GM12878 (cell line): ENCODE measurements at places on chromosomes 1 and 21.

GRCh38 chr1:86913399-86913895 is 479 bp downstream of the SELENOF start:
- peak; percentile 52 for DNase-seq

GRCh38 chr1:94094469-94095111 is 26.4 kb downstream of the ABCA4 start:
- no peak for DNase-seq

DNA sequence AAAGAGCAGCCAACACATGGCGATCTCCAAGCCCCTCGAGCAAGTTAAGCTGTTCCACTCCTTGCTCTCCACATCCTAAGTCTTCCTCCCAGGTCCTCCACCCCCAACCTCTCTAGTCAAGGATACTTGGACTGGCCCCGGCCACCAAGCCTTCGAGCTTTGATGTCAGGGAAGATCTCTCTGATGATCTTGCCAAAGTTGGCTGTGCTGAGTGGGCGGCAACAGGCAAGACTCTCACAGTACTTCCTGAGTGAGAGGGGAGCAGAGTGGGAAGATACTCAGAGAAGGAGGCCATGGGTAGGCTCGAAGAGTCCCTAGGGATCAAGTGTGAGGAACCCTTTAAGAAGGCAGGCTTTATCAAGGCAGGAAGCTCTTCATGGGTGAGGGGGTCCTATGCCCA is 2.8 kb downstream of the RFX5 start:
- DNase-seq, result no peak

DNA sequence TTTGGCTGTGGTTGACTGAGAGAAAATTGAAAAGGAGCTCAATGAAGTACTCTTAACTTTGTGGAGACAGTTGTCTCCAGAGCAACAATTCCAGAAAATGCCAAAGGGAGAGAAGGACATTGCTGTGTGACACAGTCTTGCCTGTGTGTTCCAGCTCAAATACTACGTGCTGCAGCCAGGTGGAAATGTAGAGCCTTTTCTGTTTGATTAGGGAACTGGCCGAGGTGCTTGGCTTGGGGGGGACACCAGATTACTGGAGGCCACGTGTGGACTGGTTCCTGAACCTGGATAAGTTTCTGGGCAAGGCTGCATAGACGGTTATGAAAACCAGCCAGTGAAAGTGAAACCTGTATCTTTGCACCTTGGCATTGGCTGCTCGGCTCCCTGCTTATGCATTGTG is 217.9 kb downstream of the CTH start:
- DNase-seq, result no peak

GRCh38 chr1:206014601-206015000 is 9.1 kb downstream of the CTSE start:
- no peak for DNase-seq

GRCh38 chr21:44539991-44540666 is at the start of gene KRTAP10-1:
Gene KRTAP10-1, minus strand, starts transcription at chr21:44540195. Its CDS starts 45 bp downstream, at chr21:44540150.
- DNase-seq, result no peak

GRCh38 chr1:118323246-118323645 is 138.2 kb upstream of the SPAG17 start:
- no peak for DNase-seq

- DNase-seq, result no peak
Measured at GRCh38 chr1:154583773-154584172, 16.2 kb downstream of the CHRNB2 start.

DNA sequence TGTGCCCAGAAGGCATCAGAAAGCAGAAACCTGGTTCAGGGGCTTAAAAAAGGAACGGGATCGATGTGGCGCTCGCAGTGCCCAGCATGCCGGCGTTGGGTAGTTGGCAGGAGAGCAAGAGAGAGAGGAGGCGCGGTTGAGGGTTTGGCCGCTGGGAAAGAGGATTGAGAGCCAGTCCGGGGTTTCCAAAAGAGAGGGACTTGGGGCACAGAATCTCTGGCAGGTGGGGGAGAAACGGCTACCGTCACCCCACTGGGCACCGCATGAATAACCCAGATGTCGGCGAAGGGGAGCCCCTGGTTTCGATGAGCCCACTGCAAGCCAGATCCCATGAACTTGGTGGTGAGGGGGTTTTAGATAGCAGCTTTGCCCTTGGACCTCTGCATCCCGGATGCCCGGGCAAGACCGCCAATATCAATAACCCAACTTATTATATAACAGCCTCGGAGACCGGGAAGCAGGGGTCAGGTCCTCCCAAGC is 60.4 kb upstream of the ACOT11 start:
- no peak for DNase-seq

- no peak for DNase-seq
Measured at GRCh38 chr1:204190212-204191211, 5.8 kb downstream of the KISS1 start.

DNA sequence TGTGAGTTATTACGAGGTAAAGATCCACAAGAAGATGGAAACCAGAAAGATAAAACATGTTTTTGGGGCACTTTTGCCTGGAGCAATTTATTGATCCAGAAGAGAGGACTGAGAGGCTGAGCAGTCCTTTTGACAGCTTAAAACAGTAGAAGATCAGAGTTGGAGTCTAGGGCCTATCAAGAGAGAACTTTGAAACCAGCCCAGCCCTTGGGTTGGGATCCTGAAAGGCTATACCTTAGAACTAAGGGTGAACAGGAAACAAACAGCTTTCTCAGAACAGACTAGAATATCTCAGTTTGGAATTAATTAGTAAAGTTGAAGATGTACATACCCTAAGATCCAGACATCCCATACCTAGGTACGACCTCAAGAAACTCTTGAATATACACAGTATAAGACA is 89.6 kb downstream of the ZZZ3 start:
- no peak for DNase-seq

DNA sequence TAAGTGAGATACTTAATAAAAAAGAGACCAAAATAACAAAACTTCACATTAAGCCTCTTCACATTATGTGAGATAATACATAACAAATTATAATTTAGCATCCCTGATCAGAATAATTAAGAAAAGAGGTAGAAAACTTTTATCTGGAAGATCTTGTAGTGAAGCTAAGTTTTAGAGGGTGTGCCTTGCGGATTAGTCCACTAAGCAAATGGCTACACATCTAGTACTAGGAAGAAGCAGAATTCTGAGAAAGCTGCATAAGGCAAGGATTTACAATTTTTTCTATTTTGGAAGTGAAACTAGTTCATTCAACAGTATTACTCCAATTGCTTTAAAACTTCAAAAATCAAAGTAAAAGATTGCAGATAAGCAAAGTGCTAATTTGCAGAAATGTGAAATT is 3.5 kb downstream of the YOD1 start:
- no peak for DNase-seq

- DNase-seq, result no peak
Measured at GRCh38 chr1:25908161-25908560, 1.9 kb upstream of the STMN1 start.

DNA sequence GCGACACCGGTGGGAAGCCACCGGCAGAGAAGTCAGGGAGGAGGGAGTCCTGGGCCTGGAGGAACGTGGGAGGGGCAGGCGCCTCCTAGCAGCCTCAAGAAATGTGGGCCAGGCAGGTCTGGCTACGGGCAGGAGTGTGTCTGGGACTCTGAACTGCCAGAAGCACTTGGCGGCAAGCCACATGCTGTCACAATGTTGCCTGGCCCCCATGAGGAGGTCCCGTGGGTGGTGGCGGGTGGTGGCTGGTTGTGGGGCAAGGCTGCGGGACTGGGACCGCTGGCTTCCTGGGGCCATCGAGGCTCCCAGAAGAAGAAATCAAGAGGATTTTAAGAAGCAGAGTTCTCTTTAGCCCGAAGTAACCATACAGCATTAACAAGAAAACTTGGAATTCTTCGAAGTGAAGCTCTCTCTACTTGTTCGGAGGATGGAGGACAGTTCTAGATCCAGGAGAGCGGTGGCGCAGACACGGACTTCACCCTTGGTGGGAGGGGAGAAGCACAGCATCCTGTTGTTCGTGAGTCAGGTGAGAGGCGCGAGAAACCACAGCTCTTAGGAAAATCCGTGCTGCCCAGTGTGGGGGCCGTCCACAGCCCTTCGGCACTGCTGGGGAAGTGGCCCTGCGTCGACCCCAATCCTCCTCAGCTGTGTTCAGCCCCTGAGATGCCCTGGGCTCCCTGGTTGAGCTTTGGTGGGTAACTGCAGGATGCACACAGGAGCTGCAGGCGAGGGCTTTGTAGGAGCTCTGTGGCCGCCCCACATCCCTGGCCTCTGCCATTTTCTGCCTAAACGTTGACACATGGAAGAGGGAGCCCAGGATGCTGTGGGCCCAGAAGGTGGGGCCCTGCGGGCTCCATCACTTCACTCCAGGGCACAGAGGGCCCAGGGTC is 12.4 kb downstream of the SKI start:
- no peak for DNase-seq

GRCh38 chr21:24259241-24259640 is 1348.0 kb downstream of the MRPL39 start:
- no peak for DNase-seq

DNA sequence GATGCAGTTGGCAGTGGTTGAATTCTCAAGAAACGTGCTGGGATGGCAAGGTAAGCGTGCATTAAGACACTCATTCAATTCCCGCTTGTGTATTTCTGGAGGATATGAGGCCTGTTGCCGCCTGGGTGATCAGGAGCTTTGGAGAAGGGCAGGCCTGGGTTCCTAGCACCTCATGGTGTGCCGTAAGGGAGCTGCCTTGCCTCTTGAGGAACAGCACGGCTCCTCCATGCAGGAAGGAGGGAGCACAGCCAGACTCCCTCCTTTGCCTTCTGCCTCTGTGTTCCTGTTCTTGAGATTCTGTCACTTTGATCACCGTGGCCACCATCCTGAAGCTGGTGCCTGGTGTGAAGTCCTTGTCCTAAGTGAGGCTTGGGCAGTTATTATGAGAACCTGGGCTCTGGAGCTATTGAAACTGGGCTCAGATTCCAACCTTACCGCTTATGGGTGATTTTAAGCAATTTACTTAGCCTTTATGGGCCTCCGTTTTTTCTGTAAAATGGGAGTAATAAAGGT is 18.3 kb downstream of the SLFNL1 start:
- DNase-seq, result no peak

GRCh38 chr1:163785868-163786405 is 464.2 kb downstream of the NUF2 start:
- no peak for DNase-seq

DNA sequence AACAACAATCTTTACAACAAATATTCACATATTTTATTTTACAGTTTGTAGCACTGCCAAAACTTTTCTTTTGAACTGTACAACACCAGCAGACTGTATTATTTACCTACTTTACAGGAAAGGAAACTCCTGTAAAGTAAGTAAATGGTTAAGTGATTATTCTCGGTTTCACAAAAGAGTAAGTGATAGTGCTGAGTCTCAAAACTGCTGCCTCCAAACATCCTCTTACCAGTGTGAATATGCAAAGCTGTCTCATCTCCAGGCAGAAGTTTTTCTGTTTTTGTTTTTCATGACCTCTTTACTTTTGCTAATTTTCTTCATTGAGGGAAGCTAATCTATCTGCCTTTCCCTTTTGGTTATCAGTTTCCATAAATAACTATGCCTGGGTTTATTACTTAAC is 286.7 kb downstream of the SRGAP2C start:
- no peak for DNase-seq

- peak; percentile 62 for DNase-seq
Measured at GRCh38 chr1:183841550-183841949, 36.6 kb downstream of the RGL1 start.

GRCh38 chr21:45403825-45404729 is 888 bp upstream of the COL18A1 start:
- DNase-seq, result no peak

GRCh38 chr1:194047206-194047605 is 860.8 kb upstream of the B3GALT2 start:
- no peak for DNase-seq

DNA sequence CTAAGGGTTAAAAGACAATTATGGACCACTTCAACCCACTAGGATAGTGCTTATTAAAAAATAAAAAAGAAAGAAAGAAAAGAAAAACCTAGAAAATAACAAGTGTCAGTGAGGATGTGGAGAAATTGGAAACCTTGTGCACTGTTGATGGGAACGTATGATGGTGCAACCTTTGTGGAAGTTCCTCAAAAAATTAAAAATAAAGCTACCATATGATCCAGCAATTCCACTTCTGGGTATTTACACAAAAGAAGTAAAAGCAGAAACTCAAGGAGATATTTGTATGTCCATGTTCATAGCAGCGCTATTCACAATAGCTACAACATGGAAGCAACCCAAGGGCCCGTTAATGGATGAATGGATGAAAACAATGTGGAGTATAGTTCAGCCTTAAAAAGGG is 115.2 kb upstream of the ATP1A1 start:
- DNase-seq, result no peak

GRCh38 chr1:183058851-183059502 is 35.8 kb downstream of the LAMC1 start:
- DNase-seq, result no peak

DNA sequence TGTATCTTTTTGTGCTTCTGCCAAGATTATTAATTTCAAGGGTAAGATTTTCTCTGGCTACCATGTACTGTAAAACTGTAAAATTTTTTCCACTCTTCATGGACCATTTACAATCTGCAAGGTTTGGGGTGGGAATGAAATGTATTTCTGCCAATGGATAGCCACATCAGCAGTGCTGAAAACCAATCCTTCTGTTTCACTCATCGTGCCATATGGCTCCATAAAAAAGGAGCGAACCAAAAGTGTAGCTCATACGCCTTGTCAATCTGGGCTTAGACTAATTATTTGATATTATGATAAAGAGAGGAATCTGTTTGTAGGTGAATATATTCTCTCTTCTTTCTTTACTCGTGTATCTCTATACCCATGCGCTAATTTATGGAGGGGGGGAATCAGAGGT is 3.0 kb upstream of the SLC44A5 start:
- DNase-seq, result no peak

DNA sequence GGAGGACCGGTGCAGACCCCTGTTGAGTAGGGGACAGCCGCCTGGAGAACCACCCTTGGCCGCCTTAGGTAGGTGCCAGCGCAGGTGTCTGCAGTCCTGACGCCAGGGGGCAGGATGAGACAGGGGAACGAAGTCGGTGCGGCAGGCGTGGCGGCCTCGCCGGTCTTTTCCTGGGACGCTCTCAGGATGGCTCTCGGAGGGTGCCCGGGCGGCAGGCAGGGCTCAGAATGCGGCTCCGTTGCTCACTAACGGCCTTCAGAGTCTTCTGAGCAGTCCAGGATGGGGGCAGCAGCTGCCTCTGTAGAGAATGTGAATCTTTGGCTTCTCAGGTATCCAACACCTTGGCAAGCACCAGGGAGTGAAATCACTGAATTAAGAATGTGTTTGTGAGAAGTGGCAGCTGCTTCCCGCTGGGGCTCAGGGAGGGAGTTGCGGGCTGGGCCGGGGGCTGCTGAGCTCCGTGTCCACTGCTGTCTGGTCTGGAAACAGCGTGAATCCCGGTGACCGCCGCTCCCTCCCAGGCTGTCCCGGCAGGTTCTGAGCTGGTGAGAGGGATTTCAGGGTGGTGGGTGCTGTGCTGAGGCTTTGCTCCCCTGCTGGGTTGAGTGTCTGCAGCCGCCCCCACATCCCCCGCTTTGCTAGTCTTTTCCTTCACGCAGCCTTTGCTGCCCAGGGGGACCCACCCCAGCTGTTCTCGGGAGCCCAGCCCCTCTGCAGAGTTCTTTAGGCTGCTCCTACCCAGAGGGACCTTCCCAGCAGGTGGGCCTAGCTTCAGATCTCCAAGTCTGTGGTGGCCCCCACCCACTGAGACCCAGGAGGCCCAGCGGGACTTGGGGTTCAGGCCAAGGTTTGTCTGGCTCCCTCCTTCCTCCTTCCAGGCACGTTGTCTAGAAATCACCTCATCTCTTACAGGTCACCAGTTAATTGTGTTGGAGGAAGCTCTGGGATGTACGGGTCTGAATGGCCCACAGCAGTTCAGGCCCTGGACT is 11.1 kb upstream of the C1orf174 start:
- no peak for DNase-seq

- no peak for DNase-seq
Measured at GRCh38 chr1:232011961-232012360, 385.4 kb downstream of the DISC1 start.

- DNase-seq, result peak; percentile 91
Measured at GRCh38 chr1:207336559-207337467, 15.3 kb downstream of the CD55 start.
